ENCODE measurements at places on chromosomes 7 and 10. TPM values are rescaled to one million over a fixed set of nuclear protein-coding genes. Genes with fewer than 3 reads are reported as not detected.

Gene LRRTM3
- total RNA-seq: not detected

Gene MYL10
- not detected for total RNA-seq

Gene DOCK4
- 16.4 TPM for total RNA-seq

Gene HOXA13
- total RNA-seq: not detected

Gene SEMA4G
- 6.1 TPM for total RNA-seq

Gene BLNK
- total RNA-seq: not detected

Gene UFSP1
- 3.5 TPM for total RNA-seq

Gene AKR1C8
- total RNA-seq: not detected

Gene MRLN
- total RNA-seq: not detected

Gene CCDC172
- total RNA-seq: not detected

Gene MSS51
- total RNA-seq: 0.39 TPM

Gene LRRD1
- 0.56 TPM for total RNA-seq

Gene AQP1
- 1.4 TPM for total RNA-seq

Gene SLC29A3
- total RNA-seq: 3.9 TPM

Gene CRTAC1
- not detected for total RNA-seq

Gene IFIT1B
- total RNA-seq: under 0.01 TPM

Gene GSTO2
- 18.4 TPM for total RNA-seq

Gene IL15RA
- total RNA-seq: 18.6 TPM

Gene RNLS
- total RNA-seq: 22.0 TPM

Gene AS3MT
- 1.8 TPM for total RNA-seq

Measured in epithelial cell of alveolus of lung (primary cell).